Stimulated activated CD8-positive, alpha-beta memory T cell treated with anti-CD3 and anti-CD28 coated beads, Interleukin-7, amount 100 ng/mL, for 1 hour (primary cell): ENCODE measurements at places on chromosomes 6 and 20.
A peak's percentile ranks its signal among the peaks of the same experiment; 100 is the strongest.

- no peak for DNase-seq
Observed at GRCh38 chr6:12845224-12846004, 128.8 kb downstream of the PHACTR1 start.

DNA sequence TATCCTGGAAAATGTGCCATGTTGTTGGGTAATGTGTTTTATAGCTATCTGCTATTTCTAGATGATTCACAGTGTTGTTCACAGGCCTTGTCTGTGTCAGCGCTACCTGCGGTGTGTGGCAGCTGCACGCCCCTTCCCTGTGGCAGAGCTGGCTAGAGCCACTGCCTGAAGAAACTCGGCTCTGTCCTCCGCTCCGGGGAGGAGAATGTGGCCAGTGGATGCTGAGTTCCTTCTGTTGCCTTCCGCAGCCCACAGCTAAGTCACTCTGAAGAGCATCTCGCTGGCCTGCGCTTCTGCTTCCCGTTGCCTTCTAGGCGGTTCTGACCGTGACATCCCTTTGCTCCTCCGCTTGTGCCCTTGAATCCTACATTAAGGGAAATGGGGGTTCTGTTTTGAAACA lies 135.1 kb downstream of the PLG start:
- no peak for DNase-seq

- DNase-seq = no peak
Observed at GRCh38 chr20:39395478-39396291, 433.5 kb downstream of the DHX35 start.

DNA sequence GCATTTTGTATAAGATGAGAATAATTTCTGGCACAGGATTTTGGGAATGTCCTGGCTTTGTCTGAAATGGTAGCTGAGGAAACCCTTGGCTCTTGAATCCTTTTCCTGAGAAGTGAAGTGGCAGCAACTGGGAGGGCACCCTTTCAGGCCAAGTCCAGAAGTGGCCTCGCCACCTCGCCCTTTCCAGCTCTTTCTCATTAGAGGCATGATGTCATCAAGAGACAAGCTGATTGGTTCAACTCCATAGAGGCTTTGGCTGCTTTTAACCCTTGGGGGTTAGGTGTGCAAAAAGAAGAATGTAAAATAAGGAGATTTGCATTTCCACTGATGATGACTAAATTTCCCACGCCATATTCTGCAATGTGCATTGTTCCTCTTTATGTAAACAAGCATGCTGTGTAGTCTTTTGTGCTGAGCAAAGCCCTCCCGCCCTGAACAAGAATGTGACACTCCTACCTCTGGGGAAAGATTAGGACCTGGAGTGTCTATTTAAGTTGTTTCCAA lies 116.5 kb downstream of the TCP11 start:
- DNase-seq = no peak

DNA sequence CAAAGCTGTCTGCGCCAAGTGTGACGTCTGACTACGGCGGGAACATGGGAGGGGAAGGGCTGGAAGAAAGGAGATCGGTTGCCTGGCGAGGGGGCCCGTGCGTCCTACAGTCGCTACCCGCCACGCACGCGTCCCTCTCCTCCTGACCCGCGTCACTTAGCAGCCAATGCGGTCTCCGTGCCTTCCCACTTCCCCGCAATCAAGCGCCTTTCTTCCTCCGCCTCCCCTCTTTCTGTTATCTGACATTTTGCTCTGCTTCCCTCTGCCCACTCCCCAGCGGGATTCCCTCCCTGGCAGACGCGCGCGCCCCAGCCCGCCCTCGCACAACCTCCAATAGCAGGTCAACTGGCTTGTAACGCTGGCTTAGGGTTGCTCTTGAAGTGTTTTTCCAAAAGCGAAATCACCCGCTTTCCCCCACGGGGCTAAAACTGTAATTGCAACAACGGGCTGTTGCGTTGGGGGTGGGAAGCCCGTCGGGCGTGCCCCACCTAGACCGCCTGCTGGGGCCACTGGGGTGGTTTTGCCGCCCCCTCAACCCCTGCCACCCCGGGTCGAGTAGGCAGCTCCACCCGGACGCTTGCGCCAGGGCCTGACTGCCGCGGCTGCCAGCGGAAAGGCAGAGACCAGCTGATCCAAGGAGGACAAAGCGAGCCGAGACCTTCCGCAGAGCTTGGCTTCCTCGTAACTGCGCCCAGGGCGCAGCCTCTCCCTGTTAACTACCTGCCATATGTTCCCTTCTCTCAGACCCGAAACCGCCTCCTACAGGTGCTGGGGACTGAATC lies 6.2 kb upstream of the SOX4 start:
- DNase-seq = no peak

GRCh38 chr6:3228046-3228671 lies 706 bp upstream of the TUBB2B start:
- DNase-seq = no peak

DNA sequence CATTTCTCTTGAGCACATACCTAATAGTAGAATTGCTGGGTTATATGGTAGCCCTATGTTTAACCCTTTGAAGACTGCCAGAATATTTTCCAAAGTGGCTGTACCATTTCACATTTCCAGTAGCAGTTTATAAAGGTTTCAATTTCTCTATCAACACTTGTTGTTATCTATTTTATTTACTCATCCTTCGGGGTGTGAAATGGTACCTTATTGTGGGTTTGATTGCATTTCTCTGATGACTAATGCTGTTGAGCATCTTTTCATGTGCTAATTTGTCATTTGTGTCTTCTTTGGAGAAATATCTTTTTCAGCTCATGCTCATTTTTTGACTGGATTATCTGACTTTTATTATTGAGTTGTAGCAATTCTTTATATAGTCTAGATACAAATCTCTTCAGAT lies 5.4 kb downstream of the ENPP4 start:
- no peak for DNase-seq

- DNase-seq = peak; percentile 40
Observed at GRCh38 chr20:25865715-25866656, 169.3 kb upstream of the ZNF337 start.

DNA sequence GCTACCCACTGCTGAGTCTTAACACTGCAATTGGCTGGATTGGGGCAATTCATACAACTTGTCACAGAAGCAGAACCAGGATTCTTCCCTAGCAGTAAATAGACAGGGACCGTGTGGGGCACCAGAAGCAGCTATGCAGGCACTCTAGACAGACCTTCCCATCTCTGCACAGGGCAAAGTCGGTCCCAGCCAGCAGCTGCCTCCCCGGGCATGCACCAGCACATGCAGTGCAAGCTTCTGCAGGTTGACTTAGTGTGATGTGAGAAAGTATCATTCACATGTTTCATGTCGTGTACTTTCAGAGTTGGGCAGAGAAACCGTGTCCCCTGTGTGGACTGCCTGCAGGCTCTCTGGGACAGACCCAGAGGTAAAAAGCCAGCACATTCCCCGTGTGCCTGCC lies 98.0 kb upstream of the FOXA2 start:
- no peak for DNase-seq

DNA sequence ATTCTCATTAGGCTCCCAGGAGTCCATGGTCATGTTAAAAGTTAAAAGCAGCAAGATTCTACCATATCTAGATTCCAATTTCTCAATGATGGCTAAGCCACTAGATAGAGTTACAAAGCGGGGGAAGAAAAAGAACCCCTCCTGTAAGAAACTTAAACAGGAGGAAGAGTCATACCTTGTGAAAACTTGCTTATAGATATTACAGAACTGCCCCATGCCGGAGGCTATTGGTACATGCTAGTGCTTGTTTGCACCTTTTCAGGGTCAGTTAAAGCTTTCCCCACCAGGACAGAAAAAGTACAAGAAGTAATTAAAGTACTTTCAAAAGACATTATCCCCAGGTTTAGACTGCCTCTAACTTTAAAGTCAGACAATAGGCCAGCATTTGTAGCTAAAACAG lies 15.5 kb upstream of the GSTA3 start:
- no peak for DNase-seq

DNA sequence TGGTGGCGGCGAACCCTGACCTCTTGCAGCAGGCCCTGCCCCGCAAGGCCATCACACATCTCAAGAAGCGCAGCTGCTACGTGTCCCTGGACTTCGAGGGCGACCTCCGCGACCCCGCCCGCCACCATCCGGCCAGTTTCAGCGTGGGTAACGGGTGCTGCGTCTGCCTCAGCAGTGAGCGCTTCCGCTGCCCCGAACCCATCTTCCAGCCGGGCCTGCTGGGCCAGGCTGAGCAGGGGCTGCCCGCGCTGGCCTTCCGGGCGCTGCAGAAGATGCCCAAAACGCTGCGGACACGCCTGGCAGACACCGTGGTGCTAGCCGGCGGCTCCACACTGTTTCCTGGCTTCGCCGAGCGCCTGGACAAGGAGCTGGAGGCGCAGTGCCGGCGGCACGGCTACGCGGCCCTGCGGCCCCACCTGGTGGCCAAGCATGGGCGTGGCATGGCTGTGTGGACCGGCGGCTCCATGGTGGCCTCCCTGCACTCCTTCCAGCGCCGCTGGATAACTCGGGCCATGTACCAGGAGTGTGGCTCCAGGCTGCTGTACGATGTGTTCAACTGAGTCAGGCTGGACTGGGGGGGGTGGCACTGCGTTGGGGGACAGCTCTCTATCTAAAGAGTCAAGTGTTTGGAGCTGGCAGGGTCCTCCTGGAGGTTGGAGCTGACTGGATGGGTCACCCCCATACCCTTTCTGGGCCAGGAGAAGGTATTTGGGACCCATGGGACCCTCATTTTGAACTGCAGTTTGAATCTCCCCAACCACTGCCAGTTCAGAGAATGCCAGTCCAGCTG lies 1.1 kb downstream of the ACTL10 start:
- peak; percentile 52 for DNase-seq

DNA sequence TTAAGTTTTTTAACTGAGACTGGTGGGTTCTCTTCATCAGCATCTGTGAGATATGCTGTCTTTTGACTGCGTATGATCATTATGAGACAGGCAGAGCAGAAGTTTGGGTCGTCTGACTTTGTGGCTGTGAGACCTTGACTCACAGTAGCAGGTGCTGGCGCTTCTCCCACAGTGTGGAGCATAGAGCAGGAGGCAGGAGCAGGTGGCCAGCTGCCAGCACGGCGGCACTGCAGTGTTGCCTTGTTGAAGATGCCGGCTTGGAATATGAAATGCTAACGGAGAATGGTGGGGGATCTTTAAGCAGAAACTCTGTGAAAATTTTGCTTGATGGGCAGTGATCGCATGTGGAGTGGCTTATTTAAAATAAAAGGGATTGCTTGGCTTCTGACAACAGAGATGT lies 105.0 kb downstream of the TIAM2 start:
- DNase-seq = no peak

GRCh38 chr20:33400812-33401183 lies 521 bp downstream of the CDK5RAP1 start:
- DNase-seq = no peak

DNA sequence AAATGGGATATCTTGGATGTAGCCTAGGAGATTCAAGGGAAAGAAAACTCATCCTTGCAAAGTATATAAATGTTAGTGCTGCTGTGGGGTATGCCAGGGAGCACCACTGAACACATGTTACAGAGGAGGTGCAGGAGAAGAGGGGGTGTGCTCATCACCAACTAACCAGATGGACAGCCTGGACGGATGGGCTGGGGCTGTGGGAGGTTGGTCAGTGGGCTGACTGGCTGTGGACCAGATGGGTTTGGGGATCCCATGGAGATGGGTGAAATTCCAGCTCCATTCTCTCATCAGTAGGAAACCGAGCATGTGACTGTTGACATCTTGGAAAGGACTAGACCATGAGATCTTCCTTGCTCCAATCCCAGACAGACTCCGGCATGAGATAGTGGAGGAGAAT lies 201.0 kb downstream of the LRFN2 start:
- DNase-seq = no peak

DNA sequence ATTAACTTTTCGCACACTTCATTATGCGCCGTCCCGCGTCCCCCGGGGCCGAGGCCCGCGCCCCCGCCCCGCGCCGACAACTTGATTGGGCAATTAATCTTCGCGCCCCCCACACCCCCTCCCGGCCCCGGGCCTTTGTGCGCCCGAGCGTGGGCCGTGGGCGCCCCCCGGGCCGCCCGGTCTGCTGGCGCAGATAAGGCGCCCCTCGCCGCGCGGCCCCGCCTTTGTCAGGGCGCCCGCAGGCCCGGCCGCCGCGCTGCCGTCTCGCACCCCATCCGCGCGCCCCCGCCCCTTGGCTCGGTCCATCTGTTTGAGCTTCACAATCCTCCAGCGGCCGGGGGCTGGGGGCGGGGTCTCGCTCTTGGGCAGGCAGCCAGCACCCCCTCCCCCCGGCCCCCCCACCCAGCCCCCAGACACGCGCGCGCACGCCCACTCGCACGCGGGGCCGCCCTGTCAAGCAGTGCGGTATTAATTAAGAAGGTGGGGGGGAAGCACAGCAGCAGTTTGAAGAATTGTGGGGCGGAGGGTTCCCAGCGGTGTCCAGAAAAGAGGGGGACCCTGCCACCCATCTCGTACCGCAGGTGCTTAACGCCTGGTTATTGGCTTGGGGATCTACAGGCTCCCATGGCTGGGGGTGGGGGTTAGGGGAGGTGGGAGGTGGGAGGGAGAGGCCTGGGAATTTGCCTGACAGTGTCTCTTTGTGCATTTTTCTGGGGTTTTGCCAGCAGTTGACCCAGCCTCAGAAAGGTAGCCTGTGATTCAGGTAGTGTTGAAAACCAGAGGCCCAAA lies 34.6 kb upstream of the SCRT2 start:
- no peak for DNase-seq

DNA sequence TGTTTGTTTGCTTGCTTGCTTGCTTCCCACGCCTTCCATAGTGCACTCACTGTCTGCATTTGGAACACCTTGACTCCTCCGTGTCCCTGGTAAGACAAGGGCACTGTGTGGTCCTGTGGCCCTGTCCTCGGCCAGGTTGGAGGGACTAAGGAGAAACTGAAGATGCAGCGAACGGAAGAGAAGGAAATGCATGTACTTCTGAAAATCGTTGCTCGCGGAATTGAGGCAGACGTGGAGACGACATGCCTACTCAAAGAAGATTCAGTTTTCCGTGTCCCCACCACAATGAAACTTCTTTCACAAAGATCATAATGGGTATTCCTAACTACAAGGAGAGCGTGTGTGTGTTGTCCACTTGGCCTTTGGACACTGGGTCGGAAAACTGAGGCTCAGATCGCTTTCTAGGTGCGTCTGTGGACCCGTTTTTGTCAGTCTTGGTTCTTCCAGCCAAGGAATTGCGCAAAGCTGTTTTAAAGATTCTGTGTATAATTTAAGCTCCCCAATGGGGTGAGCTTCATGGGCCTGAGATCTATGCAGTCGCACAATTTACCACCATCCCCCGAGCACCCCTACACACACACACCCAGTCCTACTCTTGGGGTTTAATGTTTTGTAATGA lies 120.4 kb upstream of the ZNF184 start:
- no peak for DNase-seq

DNA sequence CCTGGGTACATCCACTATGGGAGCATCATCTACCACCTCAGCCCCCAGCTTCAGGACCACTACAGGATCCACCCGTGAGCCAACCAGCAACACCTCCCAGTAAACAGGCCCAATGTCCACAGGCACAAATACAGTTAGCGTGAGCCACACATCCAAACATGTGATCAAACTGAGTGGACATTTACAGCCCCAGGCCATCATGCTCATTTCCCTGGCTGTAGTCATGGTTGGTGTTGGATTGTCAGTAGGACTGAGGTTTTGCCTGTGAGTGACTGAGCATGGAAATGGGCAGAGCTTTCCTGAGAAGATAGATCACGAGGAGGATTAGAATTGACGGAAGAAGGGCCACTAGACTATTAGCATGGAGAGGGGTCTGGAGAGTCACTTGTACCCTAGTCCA lies 10.7 kb upstream of the MUC21 start:
- DNase-seq = no peak
